ENCODE measurements at places on chromosomes 4 and X.
A peak's percentile ranks its signal among the peaks of the same experiment; 100 is the strongest.

GRCh38 chrX:50967736-50968135 lies 57.2 kb downstream of the BMP15 start:
- DNase-seq, result no peak

GRCh38 chr4:188031751-188032150 lies 36.2 kb downstream of the ZFP42 start:
- DNase-seq, result no peak

GRCh38 chr4:158444621-158445020 lies 77.1 kb upstream of the RXFP1 start:
- DNase-seq, result no peak

GRCh38 chrX:105752338-105752956 lies 69.9 kb upstream of the NRK start:
- DNase-seq, result no peak

GRCh38 chr4:22408474-22408873 lies 107.4 kb downstream of the ADGRA3 start:
- no peak for DNase-seq

- no peak for DNase-seq
Measured at GRCh38 chrX:17923546-17923945, 62.4 kb upstream of the RAI2 start.

DNA sequence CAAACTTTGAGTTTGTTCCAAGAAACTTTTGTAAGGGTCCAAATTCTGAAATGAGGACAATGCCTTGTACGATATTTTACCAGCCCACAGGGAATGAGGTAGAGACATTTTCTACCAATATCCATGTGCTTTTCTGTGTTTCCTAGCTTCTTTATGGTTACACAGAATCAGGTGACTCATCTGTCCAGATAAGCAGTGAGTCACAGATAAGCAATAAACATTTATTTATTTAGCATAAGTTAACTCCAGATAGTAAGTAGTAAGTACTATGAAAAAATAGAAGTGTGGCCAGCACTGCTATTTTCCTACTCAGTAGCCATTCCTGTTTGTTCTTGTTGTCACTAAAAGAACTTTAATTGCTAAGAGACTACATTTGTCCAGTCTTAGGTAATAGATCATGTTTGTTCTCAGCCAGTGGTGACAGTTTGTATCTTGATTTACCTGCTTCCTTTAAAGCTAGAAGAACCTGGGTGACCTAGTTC lies 7.4 kb downstream of the AFF1 start:
- no peak for DNase-seq

- no peak for DNase-seq
Measured at GRCh38 chr4:38747629-38748028, 35.2 kb downstream of the TLR10 start.

- DNase-seq, result no peak
Measured at GRCh38 chr4:128583753-128584712, 225.5 kb upstream of the JADE1 start.

- no peak for DNase-seq
Measured at GRCh38 chr4:1715002-1715758, 3.1 kb upstream of the SLBP start.

DNA sequence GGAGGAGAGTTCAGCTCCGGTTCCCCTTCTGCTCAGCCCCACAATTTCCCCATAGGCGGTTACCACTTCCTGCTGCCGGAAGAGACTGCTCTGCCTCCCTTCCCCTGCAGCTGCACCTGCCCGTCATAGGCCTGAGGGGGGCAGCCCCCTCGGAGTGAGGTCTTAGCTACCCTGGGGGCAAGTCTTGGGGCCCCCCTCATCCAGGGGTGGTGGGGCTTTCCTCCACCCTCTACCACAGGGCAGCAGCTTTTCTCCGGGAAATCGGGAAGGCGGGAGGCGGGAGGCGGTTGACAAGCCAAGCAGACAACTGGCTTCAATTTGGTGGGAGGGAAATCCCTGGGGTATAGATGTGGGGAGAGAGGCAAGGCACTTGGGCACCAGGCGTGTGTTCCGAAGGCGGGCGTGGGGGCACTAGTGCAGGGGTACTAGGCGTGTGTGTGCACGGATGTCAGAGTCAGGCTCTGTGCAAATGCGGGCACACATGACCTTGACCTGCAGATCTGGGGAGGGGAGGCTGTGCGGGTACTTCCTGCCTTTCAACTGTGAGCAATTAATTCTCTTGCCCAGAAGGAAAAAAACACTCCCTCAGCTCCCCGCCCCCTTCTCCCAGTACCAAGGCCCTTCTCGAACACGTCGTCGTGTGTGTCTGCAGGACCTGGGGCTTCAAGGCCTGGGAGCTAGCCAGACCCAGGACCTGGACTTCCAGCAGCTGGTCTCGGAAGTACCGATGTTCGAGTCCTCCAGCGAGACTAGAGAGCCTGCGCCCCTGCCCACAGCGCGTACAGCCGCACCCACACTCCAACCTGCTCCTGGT lies 1.0 kb upstream of the ARHGAP4 start:
- peak; percentile 32 for DNase-seq

DNA sequence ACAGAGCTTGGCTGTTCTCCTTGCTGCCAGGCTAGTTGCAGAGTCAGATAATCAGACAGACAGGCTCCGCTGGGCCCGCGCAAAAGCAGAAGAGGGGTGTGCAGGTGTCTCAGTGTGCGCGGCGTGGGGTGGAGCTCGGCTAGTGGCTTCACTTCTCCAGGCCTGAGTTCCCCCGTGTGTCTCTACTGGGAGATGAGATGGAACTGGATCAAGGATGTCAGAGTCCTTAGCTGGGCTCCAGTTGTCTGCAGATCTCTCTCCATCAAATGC lies 21.1 kb downstream of the HTRA3 start:
- DNase-seq, result no peak

GRCh38 chr4:23015821-23016220 lies 323.1 kb downstream of the GBA3 start:
- no peak for DNase-seq

DNA sequence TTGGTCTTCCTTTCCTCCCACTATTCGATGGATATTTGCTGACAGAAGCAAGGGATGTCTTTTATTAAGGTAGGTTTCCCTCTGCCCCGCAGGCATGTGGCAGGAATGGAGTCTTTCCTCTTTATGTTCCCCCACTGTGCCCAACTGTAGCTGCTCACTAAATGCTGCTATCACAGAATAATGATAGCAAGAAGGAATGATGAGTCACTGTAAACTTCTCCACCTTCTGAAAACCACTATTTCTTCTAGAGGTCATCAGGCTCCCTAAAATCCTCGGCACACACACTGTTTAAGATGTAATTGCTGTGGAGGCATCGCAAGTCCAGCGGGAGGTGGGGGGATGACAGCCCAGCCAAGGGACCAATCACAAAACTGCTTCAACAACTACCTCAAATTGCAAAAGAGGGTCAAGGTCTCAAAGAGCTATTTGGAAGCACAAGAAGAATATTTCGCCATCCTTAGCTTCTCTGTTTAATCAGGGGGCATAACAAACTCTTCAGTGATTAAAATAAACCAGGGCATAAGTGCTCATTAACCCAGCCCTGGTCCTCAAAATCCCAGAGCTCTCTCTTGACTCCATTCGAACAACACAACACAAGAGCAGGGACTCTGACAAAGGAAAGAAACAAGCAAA lies 13.9 kb downstream of the QDPR start:
- DNase-seq, result no peak

GRCh38 chr4:180698550-180699195 lies 1544.5 kb upstream of the TENM3 start:
- peak; percentile 15 for DNase-seq

- no peak for DNase-seq
Measured at GRCh38 chr4:14143892-14144291, 516.4 kb upstream of the BOD1L1 start.

- no peak for DNase-seq
Measured at GRCh38 chr4:129926936-129927335, 831.0 kb downstream of the C4orf33 start.

- no peak for DNase-seq
Measured at GRCh38 chrX:129472116-129472515, 51.2 kb downstream of the SMARCA1 start.

GRCh38 chr4:172411149-172411548 lies 597.9 kb downstream of the GALNTL6 start:
- DNase-seq, result no peak

DNA sequence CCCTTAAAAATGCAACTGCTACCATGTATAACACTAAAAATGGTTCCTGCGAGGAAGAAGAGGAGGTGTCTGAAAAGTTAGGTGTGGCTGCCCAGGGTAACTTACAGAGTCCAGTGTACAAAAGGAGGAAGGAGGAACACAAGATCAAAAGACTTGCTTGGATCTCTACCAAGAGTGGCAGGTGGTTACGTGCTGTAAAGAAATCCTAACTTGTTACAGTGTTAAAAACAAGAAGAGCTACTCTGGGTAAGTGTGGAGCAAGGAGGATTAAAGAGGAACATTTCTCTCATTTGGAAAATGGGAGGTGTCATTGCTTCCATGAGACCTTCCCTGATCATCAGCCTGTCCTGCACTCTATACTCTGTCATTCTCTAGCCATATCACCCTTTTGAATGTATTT lies 242.0 kb downstream of the PTTG2 start:
- DNase-seq, result no peak

GRCh38 chr4:80180743-80181142 lies 16.6 kb upstream of the PRDM8 start:
- DNase-seq, result no peak

DNA sequence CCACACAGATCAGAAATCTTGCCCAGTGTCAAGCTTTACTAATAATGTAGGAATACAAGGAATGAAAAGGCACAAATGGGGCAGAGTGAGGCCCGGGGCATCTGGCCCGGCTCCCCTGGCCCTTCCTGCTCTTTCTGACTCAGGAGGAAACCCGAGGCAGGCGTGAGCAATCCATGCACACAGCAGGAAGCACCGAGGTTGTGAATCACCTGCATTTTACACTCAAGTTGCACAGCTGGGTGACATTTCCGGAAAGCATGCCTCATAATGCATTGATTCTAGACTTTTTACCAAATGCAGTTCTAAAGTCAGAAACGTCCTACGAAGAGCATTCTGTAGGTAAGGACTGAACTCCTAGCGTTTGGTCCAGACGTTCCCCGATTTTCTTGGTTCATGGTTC lies 38.9 kb downstream of the PRIMPOL start:
- no peak for DNase-seq

GRCh38 chr4:10640561-10641201 lies 43.9 kb downstream of the CLNK start:
- no peak for DNase-seq

DNA sequence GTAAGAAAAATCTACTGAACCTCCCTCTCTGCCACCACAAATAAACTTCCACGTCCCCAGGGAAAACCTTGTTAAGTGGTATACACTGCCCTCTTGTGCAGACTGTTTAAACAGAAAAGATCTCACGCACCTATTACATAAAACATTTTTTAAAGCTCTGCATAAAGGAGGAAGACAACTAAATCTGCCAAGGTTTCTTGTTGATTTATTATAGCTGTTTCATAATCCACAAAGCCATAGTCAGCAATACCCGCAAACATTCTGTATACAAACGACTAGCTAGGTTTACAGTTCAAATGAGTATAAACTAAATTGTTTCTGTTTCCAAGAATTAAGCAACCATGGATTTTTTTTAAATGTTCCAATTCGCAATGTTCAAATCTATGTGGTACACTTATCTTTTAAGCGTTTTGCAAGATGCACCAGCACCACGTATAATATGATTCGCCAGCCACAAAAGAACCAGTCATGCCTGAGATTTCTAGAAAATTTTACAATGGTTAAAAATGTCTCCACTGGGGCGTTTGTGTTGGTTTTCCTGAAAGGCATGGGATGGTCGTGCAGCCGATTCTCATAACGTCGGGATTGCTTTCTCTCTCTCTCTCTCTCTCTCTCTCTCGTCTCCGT lies 164.6 kb downstream of the PRKX start:
- DNase-seq, result no peak

- DNase-seq, result peak; percentile 67
Measured at GRCh38 chrX:132463411-132463810, 25.4 kb downstream of the MBNL3 start.
